MCF 10A (cell line): ENCODE measurements at places on chromosomes 16 and 17. TPM values are rescaled to one million over a fixed set of nuclear protein-coding genes. Genes with fewer than 3 reads are reported as not detected.

Gene TTYH2
- 0.12 and 0.66 TPM in 2 replicates for total RNA-seq

Gene TBC1D3H
- not detected in 2 replicates for total RNA-seq

Gene AANAT
- not detected in 2 replicates for total RNA-seq

Gene TMIGD1
- total RNA-seq: not detected in 2 replicates

Gene INCA1
- 0.44 and 0.49 TPM in 2 replicates for total RNA-seq

Gene CALB2
- 0.23 TPM in 1 of 2 replicates, not detected in the other for total RNA-seq

Gene CCDC92B
- total RNA-seq: not detected in 2 replicates
